ENCODE measurements at places on chromosomes 13 and 19.

- peak; percentile 100 for DNase-seq
These were observed 64.9 kb downstream of the GADD45B start for GRCh38 chr19:2540646-2541454.

GRCh38 chr13:95741584-95742563 lies 64.9 kb downstream of the DNAJC3 start:
- DNase-seq = no peak

- no peak for DNase-seq
These were observed 2.6 kb downstream of the CAPNS1 start for GRCh38 chr19:36142496-36142895.

DNA sequence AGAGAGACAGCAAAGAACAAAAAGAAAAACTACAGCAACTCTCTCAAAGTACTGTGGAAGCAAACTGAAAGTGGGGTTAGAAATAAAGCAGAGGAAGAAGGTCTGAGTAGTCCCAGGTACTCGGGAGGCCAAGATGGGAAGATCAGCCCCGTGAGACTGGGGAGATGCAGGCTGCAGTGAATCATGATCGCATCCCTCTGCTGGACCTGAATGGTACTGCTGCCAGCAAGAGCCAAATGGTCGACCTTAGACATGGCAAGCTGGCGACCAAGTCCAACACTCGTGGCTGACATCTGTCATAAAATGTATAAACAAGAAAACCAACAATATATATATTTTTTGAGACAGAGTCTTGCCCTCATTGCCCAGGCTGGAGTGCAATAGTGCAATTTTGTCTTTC lies 33.7 kb upstream of the ZNF724 start:
- DNase-seq = peak; percentile 64

DNA sequence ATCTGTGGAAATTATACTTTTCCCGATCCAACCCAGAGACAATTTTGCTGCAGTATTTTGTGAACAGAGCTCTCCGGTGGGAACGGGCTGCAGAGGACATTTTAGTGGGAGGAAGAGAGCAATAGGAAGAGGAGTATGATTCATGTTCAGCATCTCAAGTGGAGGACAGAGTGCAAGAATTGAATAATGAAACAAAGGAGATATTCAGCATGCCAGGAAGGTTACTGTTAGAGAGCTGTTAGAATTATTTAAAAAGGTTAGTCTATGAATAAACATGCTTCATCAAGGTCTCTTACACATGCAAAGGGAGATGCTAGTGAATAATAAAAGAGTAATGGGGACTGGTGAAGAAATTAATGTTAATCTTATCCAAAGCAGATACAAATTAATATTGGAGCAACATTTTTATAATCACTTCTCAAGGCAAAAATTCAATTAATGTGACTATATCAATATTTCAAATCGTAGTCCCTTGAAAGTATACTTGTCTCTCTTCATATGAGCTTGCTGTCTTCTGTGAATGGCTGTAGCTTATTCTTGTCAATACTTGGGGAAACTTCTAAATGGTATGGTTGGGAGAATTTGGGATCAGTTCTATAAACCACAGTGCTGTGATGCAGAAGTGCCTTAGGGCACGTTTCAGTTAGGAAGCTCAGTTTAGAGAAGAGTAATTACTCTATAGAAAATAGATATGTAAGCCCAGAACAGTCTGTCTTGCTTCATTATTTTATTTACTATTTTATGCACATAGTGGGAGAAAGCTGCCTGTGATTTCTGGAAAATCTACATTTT lies 1165.8 kb downstream of the OLFM4 start:
- no peak for DNase-seq

DNA sequence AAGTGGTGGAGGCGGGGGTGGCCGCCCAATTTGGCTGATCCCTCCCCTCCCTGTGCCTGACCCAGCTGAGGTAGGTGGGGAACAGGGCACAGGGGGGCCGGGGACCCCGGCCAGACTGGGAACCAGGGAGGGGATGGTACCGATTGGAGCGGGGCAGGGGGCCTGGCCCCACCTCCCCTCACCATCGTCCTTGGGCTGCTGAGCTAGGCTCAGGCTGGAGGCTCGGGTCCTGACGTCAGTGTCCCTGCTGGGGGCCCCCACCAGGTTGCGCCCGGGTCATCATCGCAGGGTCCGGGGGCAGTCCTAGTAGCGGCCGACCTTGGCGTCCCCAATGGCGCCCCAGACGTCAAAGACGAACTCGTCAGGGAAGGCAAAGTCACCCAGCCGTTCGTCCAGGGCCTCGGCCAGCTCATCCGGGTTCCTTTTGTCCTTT lies 3.0 kb upstream of the PTGER1 start:
- no peak for DNase-seq

DNA sequence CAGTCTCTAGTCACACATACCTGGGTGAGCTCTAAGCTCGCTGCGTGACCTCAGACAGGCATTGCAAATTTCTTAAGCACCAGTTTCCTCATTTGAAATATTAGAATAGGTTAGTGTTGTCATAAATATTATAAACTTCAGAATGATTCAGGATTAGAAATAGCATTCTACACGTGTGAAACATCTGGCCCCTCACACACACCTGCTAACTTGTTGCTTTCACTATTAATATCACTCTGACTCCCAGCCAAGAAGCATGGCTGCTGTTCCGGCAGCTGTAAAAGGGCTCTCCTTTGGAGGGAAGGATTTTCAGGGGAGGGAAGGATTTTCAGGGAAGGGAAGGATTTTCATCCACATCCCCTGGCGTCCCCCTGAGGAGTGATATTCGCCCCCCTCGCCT lies 161.3 kb upstream of the GPR12 start:
- DNase-seq = no peak

DNA sequence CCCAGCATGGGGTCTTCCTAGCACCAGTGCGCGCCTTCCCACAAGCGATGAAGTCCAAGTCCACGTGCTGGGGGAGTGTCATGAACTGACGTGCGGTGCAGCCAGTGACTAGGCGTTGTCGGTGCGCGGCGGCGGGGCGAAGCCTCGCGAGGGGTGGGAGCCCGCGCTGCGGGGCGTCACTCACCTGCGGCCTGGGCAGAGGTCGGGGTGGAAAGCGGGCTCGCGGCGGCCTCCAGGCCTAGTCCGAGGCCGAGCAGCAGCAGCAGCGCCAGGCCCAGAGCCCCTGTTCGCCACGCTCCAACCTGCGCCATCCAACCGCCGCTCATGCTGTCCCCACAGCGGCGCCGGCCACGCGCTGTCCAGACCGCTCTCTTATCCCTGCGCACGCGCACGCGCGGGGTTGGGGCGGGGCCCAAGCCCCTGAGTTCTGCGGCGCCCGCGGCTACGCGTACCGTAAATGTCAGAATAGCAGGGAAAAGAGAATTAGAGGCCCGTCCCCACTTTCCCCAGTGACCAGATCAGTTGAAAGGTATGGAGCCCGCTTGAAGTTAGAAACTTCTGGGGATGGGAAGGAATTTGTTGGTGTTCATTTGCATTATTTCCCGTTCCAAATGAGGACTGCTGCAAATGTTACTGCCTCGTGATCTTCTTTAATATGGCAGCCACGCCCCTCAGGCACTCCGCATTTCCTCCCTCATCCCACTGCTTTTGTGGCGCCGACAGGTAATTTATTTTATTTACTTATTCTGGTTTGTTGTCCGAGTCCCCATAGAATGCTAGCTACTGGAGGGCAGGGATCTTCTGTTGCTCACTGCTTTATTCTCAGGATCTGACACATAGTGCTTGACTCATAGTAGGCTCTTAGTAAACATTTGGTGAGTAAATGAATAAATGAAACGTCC lies at the start of gene CD320:
Gene CD320, minus strand, starts transcription at position 394 of the 902 bp plus-strand sequence. Its CDS starts 68 bp downstream, at position 326.
- DNase-seq = peak; percentile 93

GRCh38 chr13:22061806-22062391 lies 391.0 kb downstream of the FGF9 start:
- no peak for DNase-seq

GRCh38 chr19:40803857-40804782 lies 5.1 kb downstream of the EGLN2 start:
- DNase-seq = no peak

DNA sequence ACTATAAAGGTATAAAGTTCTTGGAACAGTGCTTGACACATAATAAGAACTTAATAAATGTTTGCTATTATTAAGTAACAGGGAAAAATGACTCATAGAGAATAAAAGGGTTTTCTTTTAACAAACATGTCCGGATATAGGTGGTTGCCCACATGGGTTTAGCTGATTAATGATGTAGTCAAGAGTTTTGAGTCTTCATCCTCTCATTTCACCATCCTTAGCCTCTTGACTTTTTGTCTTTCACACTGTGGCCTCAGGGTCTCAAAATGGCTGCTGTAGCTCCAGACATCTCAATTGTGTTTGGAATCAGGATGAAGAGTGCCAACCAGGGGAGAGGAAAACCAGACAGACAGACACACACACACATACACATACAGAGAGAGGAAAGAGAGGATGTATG lies 97.9 kb downstream of the HSPH1 start:
- DNase-seq = peak; percentile 6

GRCh38 chr13:98984118-98984517 lies 6.3 kb upstream of the DOCK9 start:
- DNase-seq = no peak

DNA sequence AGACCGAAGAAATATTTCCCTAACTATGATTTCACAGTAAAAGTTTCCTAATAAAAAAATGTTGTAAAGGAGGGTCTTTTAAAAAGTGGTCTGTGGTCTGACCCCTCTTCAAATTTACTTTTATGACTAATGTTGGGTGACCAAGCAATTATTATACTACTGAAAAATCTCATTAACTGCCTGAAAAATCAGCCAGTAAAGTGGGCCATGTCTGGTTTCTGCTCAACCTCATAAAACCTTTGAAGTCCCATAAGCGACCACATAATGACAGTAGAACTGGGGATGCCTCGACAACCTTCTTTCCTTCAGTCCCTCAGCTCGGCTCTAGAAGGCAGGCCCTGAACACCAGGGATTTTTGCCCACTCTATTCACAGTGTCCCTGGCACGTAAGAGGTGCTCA lies 434.3 kb downstream of the EFNB2 start:
- DNase-seq = peak; percentile 78

- DNase-seq = no peak
These were observed 461 bp upstream of the WASF3 start for GRCh38 chr13:26557051-26557392.

DNA sequence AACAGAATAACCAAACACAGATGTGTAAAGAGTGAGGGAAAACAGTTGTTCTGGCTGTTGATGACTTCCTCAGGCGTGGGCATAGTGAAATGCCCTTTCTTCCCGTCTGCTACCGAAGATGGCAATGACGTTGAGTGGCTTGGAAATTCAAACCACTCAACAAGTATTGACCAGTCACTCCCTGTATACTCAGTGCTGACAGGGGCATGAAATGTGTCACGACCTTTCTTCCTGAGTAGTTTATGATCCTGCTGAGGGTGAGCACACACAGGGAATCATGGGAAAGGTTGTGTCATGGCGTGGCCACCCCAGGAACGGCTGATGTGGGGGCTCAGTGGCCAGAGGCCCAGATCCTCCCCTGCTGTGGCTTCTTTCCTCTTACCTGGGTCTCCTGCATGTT lies 87.8 kb upstream of the C1QTNF9B start:
- no peak for DNase-seq

DNA sequence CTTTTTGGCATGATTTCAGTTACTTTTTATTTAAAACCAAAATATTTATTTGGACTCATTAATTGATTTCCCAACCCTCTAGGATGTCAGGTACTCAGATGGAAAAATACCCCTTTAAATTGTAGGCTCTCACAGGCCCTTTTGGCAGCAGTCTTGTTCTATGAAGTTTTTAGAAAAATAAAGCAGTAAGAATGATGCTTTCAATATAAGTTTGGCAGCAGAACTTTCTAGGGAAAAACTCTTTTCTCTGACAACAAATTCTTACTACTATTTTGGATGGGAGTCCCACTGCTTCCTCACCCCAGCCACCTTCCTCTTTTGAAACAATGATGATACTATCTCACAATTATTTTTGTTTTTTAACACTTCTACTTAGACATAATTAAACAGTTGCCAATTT lies 581.6 kb upstream of the SGCG start:
- DNase-seq = no peak

DNA sequence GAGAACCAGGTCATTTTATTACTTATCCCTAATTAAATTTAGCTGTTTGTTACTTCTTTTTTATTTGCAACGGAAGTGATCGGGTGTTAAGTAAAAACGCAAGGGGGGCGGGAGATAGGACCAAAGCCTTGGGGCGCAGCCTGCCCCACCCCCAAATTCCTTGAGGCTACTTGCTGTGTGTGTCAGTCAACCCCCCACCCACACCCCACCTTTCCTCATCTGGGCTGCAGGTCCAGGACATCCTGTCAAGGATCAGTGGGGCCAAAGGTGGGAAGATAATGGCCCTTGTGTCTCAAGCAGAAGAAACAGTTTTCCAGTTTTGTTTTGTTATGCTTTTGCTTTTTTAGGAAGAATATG lies 1.2 kb upstream of the FOXO1 start:
- peak; percentile 54 for DNase-seq

DNA sequence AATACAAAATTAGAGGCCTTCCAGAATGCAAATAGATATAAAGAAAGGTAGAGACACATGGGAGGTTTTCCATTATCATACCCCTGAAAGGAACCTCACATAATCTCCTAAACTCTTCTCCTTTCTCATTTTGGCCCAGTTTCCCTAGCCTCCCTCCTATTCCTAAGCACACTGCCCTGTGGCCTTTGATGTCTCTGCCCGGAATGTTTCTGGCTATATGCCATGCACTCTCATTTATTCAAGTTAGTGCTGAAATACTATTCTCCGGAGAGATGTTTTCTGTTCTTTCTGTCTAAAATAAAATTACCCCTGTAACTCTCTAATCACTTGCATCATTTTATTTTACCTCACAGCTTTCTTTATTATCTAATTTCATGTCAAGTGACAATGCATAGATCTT lies 1287.7 kb downstream of the SLITRK5 start:
- DNase-seq = no peak

GRCh38 chr13:23510979-23511735 lies 59.1 kb upstream of the TNFRSF19 start:
- DNase-seq = peak; percentile 62

DNA sequence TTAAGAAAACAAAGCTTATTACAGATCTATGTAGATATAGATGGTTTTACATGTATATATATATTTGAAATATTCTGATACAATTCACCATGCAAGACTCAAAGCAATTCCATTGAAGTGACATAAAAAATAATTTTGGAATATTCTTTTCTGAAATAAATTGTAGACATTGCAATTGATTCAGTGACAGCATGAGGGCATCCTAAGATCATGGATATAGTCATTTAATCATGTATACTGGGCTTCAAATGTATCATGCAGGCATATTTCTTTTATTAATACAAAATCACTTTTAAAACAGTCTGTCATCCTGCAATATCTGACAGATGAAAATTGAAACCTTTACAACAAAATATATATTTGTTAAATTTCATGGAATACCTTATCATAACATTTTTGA lies 286.7 kb upstream of the SLITRK6 start:
- DNase-seq = no peak

- DNase-seq = no peak
These were observed 16.2 kb downstream of the SOX21 start for GRCh38 chr13:94696171-94696570.

- DNase-seq = no peak
These were observed 242.4 kb downstream of the KCNRG start for GRCh38 chr13:50257646-50258045.

All from islet precursor cell (in vitro differentiated cells).